ENCODE measurements at places on chromosomes 3 and 15.

DNA sequence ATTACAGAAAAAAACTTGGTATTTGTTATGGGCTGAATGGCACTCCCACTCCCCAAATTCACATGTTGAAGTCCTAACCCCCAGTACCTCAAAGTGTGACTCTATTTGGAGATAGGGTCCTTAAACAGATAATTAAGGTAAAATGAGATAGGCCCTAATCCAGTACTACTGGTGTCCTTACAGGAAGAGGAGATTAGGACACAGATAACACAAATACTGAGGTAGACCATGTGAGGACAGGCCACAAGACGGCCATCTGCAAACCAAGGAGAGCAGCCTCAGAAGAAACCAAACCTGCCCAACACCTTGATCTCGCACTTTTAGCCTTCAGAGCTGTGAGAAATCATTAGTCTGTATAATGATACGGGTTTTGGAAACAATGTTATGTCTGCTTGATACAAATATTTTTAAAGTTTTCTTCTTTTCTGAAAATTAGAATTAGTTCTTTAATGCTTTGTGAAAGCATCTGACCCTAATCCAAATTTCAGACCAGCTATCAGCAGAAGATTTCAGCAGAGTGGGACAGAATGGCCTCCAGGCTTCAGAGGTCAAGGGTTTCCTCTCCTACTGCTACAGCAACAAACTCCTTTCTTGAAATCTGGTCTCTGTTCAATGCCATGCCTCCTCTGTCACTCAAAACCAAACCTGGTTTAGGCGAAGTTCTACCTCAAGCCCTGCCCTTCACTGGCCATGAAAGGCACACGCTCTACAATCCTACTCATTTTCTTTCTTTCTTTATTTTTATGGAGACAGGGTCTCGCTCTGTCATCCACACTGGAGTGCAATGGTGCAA is 22.0 kb upstream of the HDC start:
- no peak for DNase-seq

DNA sequence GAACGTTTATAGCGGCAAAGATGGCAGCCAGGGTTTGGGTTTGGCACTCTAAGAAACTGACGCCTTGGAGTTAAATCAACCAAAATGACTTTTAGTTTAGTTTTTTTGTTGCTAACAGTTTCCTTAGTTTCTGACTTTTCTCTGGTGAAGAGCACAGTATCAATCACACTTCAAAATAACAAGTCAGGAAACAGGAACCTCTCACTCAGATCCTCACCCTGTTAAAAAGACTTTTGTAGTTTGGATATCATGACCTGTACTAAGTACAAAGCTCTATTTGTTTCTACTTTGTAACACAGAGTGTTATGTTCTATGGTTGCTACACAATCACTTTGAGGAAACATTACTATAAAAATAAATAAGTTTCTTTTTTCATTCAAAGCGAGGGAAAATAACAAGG is 51.1 kb downstream of the ATP10A start:
- DNase-seq, result no peak

DNA sequence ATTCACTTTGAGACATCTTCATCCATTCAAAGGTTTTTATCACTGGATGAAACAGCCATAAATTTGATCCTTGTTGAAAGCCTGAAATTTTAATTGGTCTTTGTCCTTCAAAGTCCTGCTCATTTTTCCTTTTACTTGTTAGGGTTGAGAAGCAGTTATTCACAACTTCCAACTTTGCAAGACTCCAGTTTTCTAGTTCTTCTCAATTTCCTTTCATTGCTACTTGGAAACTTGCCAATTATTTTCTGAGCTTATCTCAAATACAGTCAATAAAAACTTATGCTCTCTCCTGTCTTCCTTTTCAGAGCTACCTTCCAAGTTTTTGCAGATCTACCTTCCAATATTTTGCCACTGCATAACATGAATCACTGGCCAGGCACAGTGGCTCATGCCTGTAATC is 23.7 kb upstream of the CD276 start:
- no peak for DNase-seq

GRCh38 chr3:53731934-53732624 is 114.1 kb downstream of the CHDH start:
- no peak for DNase-seq

GRCh38 chr3:139718415-139718814 is 40.6 kb upstream of the NMNAT3 start:
- peak; percentile 35 for DNase-seq

- DNase-seq, result no peak
These were observed 7.4 kb downstream of the GOLM2 start for GRCh38 chr15:44295750-44296431.

GRCh38 chr3:39190281-39191025 is 1.9 kb downstream of the XIRP1 start:
- no peak for DNase-seq

All from AG10803 (cell line).